Thyroid gland (tissue), 4 donors: ENCODE measurements at places on chromosomes 5 and 9. TPM values are rescaled to one million over a fixed set of nuclear protein-coding genes. Genes with fewer than 3 reads are reported as not detected.

Gene DRD1
- not detected for total RNA-seq

Gene PCDHA1
- not detected for total RNA-seq

Gene SLC46A2
- total RNA-seq: not detected

Gene CCL21
- 961 TPM for total RNA-seq

- no peak for DNase-seq
Measured at GRCh38 chr9:137311171-137311985, 9.3 kb upstream of the NRARP start.

- no peak for DNase-seq
Measured at GRCh38 chr5:91070761-91071550, 312.2 kb downstream of the ARRDC3 start.

GRCh38 chr5:150485693-150486401 is 22.1 kb upstream of the NDST1 start:
- peak; percentile 68 for DNase-seq

DNA sequence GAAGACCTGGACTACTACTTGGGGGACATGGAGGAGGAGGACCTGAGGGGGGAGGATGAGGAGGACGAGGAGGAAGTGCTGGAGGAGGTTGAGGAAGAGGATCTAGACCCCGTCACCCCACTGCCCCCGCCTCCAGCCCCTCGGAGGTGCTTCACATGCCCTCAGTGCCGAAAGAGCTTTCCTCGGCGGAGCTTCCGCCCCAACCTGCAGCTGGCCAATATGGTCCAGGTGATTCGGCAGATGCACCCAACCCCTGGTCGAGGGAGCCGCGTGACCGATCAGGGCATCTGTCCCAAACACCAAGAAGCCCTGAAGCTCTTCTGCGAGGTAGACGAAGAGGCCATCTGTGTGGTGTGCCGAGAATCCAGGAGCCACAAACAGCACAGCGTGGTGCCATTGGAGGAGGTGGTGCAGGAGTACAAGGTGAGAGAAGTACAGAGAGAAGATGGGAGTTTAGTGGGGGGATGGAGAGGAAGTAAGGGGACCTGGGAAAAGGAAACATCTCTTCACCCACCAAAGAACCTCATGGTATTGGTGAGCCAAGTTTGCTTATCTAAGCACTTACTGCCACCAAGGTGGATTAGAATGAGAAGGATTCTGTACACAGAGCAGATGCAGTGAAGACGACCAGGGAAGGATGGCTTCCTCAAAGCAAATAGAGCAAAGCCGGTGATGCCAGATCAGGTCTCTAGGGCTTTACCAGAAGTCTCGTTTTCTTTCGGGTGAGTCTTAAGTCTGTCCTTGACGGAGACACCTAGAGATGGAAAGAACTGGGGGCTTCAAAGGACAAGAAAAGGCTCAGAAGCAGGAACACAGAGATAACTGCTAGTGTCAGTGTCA is 1.5 kb downstream of the TRIM41 start:
- DNase-seq: no peak

DNA sequence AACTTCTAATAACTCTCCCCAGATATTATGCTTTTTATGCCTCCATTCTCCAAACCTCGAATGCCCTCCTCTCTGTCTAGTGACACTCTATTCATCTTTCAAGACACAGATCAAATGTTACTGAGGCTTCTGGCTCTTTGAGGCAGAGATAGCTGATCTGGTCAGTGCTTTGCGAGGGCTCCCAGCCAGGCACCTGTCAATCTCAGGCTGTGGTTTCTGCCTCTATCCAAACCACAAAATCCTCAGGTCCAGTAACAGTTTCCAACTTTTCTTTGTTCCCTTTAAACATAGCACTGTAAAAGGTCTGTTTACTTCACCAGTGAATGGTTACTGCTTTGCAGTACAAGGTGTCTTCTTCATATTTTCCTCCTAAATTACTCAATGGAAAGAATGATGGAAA is 11.5 kb upstream of the STK32A start:
- no peak for DNase-seq

- no peak for DNase-seq
Measured at GRCh38 chr5:5306696-5307095, 115.8 kb upstream of the ICE1 start.

GRCh38 chr9:137114613-137115393 is at the start of gene DPP7:
TSS of gene DPP7 (minus strand) at chr9:137114733. CDS start at chr9:137114713, 20 bp downstream.
- peak; percentile 75 for DNase-seq

DNA sequence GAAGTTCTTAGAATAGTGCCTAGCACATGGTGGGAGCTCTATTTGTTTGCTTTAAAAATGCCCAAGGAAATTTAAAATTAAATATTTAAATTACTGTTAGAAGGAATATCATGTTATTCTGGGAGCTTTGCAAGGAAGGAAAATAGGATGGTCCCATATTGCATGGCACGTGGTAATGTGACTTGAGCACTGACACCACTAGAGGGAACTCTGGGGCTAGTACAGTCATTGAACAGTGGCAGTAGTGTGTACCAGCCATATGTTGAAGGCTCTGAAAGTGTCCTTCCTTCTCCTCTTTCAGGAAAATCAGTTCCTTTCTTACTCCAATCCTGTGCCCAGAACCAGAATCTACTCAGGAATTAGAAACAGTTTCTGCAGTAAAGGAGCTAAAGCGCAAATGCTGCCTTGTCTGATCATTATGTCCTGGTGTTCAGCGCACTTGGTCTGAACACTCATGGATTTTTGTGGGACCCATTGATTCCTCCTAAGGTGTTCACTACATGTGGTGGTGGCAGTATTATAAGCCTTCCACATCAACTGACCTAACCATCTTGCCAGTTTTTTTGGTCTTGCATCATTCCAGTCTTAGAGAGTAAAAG is 54.1 kb downstream of the GDA start:
- DNase-seq: no peak

- no peak for DNase-seq
Measured at GRCh38 chr5:174777583-174777982, 53.2 kb downstream of the MSX2 start.

- DNase-seq: no peak
Measured at GRCh38 chr5:172600571-172600970, 40.5 kb upstream of the NEURL1B start.

- DNase-seq: peak; percentile 6
Measured at GRCh38 chr5:80569961-80570786, at the start of gene ANKRD34B. TSS of gene ANKRD34B (minus strand) at chr5:80570280. CDS start at chr5:80560019, 10,261 bp downstream.

DNA sequence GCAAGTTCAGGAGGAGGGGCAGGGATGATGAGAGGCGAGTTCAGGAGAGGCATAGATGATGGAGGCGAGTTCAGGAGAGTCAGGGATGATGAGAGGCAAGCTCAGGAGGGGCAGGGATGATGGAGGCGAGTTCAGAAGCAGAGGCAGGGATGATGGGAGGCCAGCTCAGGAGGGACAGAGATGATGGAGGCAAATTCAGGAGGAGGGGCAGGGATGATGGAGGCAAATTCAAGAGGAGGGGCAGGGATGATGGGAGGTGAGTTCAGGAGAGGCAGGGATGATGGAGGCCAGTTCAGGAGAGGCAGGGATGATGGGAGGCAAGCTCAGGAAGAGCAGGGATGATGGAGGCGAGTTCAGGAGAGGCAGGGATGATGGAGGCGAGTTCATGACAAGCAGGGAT is 17.8 kb upstream of the SPOCK1 start:
- DNase-seq: no peak

- no peak for DNase-seq
Measured at GRCh38 chr9:90665072-90665471, 22.4 kb upstream of the DIRAS2 start.
